ENCODE measurements at places on chromosomes 13 and 19.

DNA sequence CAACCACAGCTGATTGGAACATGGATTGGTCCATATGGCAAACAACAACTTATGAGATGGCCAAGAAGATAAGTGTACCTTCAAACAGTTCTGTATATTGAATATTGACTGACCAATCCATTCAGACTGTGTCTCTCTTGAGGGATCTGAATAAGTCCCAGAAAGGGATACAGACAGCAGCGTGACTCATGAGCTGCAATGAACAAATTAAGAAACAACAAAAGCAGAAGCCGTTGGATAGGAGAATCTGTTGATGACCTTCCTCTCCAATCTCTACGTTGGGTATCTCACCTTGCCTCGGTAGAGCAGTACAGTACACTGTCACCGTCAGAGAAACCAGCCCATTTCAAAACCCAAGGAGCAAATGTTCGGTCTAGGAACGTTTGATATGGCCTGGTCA lies 21.3 kb downstream of the MBD3L2B start:
- DNase-seq = no peak

GRCh38 chr19:5984600-5984999 lies 6.7 kb upstream of the RANBP3 start:
- no peak for DNase-seq

GRCh38 chr19:57552432-57552831 lies 7.2 kb downstream of the ZNF550 start:
- DNase-seq = no peak

DNA sequence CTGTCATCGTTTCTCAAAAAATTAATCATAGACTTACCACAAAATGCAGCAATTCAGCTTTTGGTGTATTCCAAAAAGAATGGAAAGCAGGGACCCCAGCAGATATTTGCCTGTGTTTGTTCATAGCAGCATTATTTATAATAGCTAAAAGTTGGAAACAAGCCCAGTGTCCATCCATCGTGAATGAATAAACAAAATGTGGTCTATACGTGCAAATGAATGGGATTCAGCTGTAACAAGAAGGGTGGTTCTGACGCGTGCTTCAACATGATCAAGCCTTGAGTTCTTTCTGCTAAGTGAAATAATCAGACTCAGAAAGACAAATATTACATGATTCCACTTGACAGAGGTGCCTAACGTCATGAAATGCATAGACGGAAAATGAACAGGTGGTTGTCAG lies 36.4 kb downstream of the PSG11 start:
- no peak for DNase-seq

DNA sequence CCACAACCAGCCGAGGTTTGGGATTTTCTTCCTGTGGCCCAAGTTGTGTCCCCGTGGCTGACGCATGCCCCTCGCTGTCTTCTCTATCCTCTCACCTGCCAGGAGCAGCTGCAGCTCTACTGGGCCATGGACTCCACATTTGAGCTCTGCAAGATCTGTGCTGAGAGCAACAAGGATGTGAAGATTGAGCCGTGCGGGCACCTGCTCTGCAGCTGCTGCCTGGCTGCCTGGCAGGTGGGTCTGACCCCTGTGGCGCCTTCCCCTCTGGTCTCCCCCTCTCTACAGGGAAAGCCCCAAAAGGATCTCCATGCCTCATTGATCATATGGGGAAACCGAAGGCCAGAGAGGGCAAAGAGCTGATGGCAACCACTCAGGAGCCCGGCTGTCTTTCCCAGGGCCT lies 14.6 kb downstream of the CBLC start:
- DNase-seq = no peak

- no peak for DNase-seq
These were observed 390.8 kb downstream of the FOXO1 start for GRCh38 chr13:40275636-40276035.

- DNase-seq = peak; percentile 93
These were observed at the start of gene CARM1 for GRCh38 chr19:10870955-10871603. TSS of gene CARM1 (plus strand) at chr19:10871553. CDS start at chr19:10871703, 150 bp downstream.

- no peak for DNase-seq
These were observed 460 bp downstream of the MEDAG start for GRCh38 chr13:30906411-30907051.

DNA sequence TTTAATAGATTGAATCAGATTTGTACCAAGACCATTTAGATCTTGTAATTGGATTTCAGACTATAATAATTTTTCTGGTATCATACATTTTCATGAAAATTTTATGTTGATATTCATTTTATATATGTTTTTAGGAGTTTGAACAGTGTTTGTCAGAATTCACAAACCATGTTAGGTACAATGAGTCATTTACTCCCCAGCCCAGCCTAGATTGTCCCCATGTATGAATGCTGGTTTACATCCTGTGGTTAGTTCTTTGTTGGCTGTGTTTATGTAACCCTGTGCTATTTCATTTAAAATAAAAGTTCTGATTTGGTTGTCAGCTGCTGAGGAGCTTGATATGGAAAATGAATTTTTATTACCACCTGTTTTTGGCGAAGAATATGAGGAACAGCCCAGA lies 96.7 kb downstream of the GJA3 start:
- no peak for DNase-seq

DNA sequence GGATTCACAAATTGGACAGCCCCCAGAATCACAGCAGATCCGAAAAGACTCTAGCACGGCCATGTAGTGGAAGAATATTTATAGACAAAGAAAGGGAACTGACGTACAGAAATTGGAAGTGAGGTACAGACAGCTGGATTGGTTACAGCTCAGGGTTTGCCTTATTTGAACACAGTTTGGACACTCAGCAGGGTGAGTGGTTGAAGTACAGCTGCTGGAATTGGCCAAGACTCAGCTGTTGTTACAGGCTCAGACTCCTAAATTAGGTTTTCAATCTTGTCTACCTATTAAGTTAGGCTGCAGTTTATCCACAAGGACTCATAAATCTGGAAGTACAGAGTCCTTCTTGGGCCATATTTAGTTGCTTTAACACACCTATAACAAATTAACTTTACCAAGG lies 5.8 kb upstream of the CFAP97D2 start:
- DNase-seq = no peak

DNA sequence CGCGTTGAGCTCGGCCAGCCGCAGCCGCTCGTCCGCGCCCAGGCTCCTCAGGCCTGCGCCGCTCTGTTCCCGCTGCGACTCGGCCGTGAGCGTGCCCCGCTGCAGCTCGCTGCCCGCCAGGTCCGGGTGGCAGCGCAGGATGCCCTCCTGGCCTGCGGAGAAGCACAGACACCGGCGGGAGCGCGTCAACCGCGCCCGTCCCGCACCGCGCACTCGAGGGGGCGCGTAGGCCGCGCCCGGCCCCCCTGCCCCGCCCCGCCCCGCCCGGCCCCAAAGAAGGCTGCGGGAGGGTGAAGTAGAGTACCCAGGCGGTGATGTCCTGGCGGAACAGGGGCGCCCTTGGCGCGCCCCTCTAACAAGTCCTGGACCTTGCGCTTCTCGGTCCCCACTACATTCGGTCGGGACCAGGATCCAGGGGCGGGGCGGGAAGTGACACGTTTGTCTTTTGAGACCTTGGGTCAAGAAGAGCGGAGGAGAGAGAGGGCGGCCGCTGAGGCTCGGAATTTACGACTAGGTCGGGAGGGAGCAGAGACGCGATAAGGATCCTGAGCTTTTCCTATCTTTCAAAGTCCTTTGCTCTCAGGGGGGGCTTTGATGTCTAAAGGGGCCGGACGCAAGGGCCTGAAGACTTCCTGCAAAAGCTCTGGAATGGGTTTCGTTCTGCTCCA lies 9.3 kb upstream of the CDX2 start:
- no peak for DNase-seq

GRCh38 chr19:7228935-7229541 lies 65.2 kb downstream of the INSR start:
- no peak for DNase-seq

GRCh38 chr13:99859178-99860177 lies 112.1 kb downstream of the ZIC5 start:
- DNase-seq = no peak

- DNase-seq = no peak
These were observed 304.6 kb upstream of the SLC10A2 start for GRCh38 chr13:103370790-103371189.

GRCh38 chr19:11405846-11406643 lies 13.1 kb downstream of the RGL3 start:
- DNase-seq = no peak

DNA sequence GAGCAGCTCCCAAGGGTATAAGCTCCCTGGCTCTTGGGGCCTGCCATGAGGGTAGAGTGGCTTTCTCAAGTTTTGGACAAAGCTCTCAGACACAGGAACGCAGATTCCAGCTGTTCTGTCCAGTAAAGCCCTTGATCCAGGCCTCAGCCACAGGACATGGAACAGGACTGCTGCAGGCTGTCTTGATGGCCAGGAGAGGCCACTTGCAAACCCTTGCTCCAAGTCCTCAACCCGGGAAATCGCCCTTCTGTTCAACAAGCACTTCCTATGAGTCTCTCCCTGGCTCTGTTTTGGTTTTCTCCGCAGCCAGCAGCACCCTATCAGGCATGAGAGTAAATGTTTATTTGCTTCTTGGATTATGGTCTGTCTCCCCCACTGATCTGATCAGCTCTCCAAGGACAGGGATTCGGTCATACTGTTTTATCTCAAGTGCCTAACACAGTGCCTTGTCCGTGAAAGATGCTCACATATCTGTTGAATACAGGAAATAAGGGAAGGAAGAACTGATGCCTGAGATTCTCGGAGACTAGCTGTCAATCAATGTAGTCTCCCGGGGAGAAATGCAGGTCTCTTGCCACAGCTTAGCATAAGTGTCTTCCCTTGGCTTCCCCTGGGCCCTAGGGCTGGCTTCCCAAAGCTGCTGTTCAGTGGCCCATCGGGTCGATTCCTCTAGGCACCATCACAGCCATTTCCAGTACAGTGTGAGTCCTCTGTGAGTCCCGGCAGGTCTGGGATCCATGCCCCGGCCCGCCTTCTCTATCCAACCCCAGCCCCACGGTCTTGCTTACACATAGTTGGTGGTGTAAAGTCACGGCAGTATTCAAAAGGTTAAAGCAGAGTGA lies 90.8 kb downstream of the TSHZ3 start:
- no peak for DNase-seq

- no peak for DNase-seq
These were observed 45.1 kb downstream of the MCF2L start for GRCh38 chr13:113013878-113014751.

GRCh38 chr13:20873348-20873747 lies 29.2 kb downstream of the XPO4 start:
- DNase-seq = no peak

DNA sequence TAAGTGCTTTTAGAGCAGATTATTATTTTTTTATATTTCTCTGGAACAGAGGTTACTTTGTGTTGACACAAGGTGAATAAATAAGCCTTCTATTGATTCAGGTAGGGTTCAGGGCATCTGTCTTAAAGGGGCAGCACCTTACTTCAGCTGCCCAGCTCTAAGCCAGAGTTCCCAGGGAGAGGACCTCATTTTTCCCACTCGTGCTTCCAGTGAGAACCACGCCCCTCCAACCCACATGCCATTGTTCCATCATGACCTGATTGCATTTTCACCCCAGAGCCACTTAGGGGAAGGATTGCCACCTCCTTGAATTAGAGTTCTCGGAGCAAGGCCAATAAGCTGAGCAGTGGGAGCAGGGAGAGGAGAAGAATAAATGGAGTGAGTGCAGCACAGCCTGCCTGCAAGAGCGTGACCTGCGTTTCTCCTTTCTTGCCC lies 104.3 kb upstream of the FRY start:
- DNase-seq = no peak

GRCh38 chr13:95382916-95383315 lies 81.7 kb upstream of the ABCC4 start:
- no peak for DNase-seq

- DNase-seq = peak; percentile 26
These were observed at the start of gene ICAM1 for GRCh38 chr19:10270616-10271394. TSS of gene ICAM1 (plus strand) at chr19:10271120. CDS start at chr19:10271160, 40 bp downstream.

All from activated CD8-positive, alpha-beta memory T cell treated with anti-CD3 and anti-CD28 coated beads for 1 hour (primary cell).